H4 (cell line): ENCODE measurements at places on chromosomes 3 and 15. TPM values are rescaled to one million over a fixed set of nuclear protein-coding genes. Genes with fewer than 3 reads are reported as not detected.

The GPR62 gene
- not detected in 2 replicates for total RNA-seq

The FBN1 gene
- 18.1 and 19.5 TPM in 2 replicates for total RNA-seq

The SMARCC1 gene
- 17.6 and 32.7 TPM in 2 replicates for total RNA-seq

The SAMD7 gene
- total RNA-seq: not detected in 2 replicates

The INSYN1 gene
- 0.35 and 0.72 TPM in 2 replicates for total RNA-seq

The CNTN6 gene
- 0.37 and 1.9 TPM in 2 replicates for total RNA-seq

The SYNM gene
- total RNA-seq: 6.6 and 8.0 TPM in 2 replicates

The CACNA1D gene
- 1.3 and 1.4 TPM in 2 replicates for total RNA-seq

The ADAMTS7 gene
- total RNA-seq: 1.5 and 5.5 TPM in 2 replicates

The MRPS25 gene
- 22.2 and 22.8 TPM in 2 replicates for total RNA-seq

The PSMD2 gene
- 691 and 864 TPM in 2 replicates for total RNA-seq

The ARIH2 gene
- total RNA-seq: 62.7 and 82.2 TPM in 2 replicates

The P2RY12 gene
- not detected in 2 replicates for total RNA-seq

The ECE2 gene
- not detected in 2 replicates for total RNA-seq

The GP9 gene
- total RNA-seq: not detected in 2 replicates

The NEO1 gene
- 40.2 and 47.7 TPM in 2 replicates for total RNA-seq

The CAND2 gene
- 0.31 and 0.72 TPM in 2 replicates for total RNA-seq

The AMOTL2 gene
- 21.5 and 23.0 TPM in 2 replicates for total RNA-seq

The TIPARP gene
- total RNA-seq: 43.2 and 45.4 TPM in 2 replicates

The CLDN11 gene
- 0.06 TPM in 1 of 2 replicates, not detected in the other for total RNA-seq

The DISP2 gene
- total RNA-seq: 0.14 and 0.27 TPM in 2 replicates

The DZIP1L gene
- total RNA-seq: 4.5 and 6.3 TPM in 2 replicates

The GOLGA6A gene
- not detected in 2 replicates for total RNA-seq

The SKIC8 gene
- total RNA-seq: 115 and 121 TPM in 2 replicates

The SPRED1 gene
- 10.1 and 15.6 TPM in 2 replicates for total RNA-seq

The GPR160 gene
- 2.9 and 5.6 TPM in 2 replicates for total RNA-seq

The CFAP44 gene
- 0.41 and 0.91 TPM in 2 replicates for total RNA-seq

The EPHB1 gene
- total RNA-seq: 0.29 and 1.2 TPM in 2 replicates

The FRG2C gene
- total RNA-seq: not detected in 2 replicates

The TTLL13 gene
- 0.06 TPM in 1 of 2 replicates, not detected in the other for total RNA-seq

The TGM5 gene
- not detected in 2 replicates for total RNA-seq

The IQCB1 gene
- total RNA-seq: 14.3 and 15.8 TPM in 2 replicates

The SPINK8 gene
- total RNA-seq: not detected in 2 replicates

The CTXN2 gene
- not detected in 2 replicates for total RNA-seq

The RPL4 gene
- total RNA-seq: 5,755 and 6,049 TPM in 2 replicates

The FBLN2 gene
- not detected in 2 replicates for total RNA-seq

The GPR15 gene
- 0.06 TPM in 1 of 2 replicates, not detected in the other for total RNA-seq

The PGBD4 gene
- 1.0 and 1.4 TPM in 2 replicates for total RNA-seq

The TMEM108 gene
- total RNA-seq: 0.97 and 1.0 TPM in 2 replicates

The FOXB1 gene
- not detected in 2 replicates for total RNA-seq

The DUOXA2 gene
- not detected in 2 replicates for total RNA-seq

The RASL12 gene
- total RNA-seq: 0.04 and 0.25 TPM in 2 replicates

The SLC6A20 gene
- not detected in 2 replicates for total RNA-seq

The PHLDB2 gene
- total RNA-seq: 28.9 and 34.7 TPM in 2 replicates

The MESP2 gene
- not detected in 2 replicates for total RNA-seq

The IMPG2 gene
- 0.06 and 0.08 TPM in 2 replicates for total RNA-seq

The GPR27 gene
- total RNA-seq: not detected in 2 replicates

The HMG20A gene
- total RNA-seq: 15.4 and 28.8 TPM in 2 replicates

The PPP1R14D gene
- not detected in 2 replicates for total RNA-seq

The CASR gene
- not detected in 2 replicates for total RNA-seq

The HYAL2 gene
- total RNA-seq: 40.7 and 41.1 TPM in 2 replicates

The PLA2G4D gene
- not detected in 2 replicates for total RNA-seq

The MYZAP gene
- 1.5 and 5.1 TPM in 2 replicates for total RNA-seq

The TMC3 gene
- total RNA-seq: not detected in 2 replicates

The SIDT1 gene
- total RNA-seq: not detected in 2 replicates

The UBAP1L gene
- total RNA-seq: 0.06 TPM in 1 of 2 replicates, not detected in the other
